ENCODE measurements at places on chromosomes 11 and 22.

DNA sequence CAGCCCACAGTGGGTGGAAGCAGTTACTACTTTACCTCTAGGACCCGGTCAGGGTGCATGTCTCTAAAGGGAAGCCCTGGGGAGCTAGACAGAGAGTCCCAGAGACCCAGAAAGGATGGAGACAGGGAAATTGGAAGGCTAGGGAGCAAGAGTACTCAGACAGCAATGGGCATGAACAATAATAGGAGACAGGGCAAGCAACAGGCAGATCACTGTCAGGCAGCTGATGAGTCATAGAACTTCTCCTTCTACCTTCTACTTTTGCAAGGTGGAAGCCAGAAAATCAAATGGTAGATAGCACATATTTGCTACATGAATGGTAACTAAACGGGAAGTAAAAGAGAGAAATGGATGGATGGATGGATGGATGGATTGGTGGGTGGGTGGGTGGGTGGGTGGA is 19.6 kb downstream of the CD5 start:
- DNase-seq = no peak

DNA sequence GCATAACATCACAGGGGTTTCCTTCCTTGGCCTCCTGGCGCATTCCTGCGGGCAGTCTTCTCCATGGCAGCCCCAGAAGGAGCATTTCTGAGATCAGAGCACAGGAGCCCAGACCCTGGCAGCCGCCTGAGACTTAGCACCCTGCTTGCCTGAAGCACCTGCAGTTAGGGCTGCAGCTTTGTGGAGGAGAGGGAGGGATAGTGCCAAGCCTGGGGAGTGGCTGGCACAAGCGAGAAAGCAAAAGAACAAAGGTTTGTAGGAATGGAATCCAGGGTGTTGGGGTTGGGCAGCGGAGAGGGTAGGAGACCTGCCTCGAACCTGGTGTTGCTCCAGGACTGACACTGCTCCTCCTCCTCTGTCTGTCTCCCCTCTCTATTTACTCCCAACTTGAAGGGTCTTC is 66.9 kb downstream of the SCN3B start:
- no peak for DNase-seq

DNA sequence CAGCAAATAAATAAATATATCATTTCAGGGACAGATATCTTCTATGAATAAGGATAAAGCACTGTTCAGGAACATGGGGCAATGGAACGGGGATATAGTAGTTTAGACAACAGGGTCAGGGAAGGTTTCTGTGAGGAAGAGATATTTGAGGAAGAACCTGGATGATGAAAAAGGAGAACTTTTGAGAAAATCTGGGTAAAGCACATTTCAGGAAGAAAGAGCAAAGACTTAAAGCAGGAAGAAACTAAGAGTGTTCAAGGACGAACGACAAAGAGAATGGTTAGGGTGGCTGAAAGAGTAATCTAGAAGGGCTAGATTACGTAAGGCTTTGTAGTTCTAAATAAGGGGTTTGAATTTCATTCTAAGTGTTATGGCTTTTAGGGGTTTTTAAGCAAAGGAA is 12.7 kb downstream of the DDI1 start:
- no peak for DNase-seq

- no peak for DNase-seq
These were observed 15.6 kb downstream of the PANX1 start for GRCh38 chr11:94144216-94144615.

DNA sequence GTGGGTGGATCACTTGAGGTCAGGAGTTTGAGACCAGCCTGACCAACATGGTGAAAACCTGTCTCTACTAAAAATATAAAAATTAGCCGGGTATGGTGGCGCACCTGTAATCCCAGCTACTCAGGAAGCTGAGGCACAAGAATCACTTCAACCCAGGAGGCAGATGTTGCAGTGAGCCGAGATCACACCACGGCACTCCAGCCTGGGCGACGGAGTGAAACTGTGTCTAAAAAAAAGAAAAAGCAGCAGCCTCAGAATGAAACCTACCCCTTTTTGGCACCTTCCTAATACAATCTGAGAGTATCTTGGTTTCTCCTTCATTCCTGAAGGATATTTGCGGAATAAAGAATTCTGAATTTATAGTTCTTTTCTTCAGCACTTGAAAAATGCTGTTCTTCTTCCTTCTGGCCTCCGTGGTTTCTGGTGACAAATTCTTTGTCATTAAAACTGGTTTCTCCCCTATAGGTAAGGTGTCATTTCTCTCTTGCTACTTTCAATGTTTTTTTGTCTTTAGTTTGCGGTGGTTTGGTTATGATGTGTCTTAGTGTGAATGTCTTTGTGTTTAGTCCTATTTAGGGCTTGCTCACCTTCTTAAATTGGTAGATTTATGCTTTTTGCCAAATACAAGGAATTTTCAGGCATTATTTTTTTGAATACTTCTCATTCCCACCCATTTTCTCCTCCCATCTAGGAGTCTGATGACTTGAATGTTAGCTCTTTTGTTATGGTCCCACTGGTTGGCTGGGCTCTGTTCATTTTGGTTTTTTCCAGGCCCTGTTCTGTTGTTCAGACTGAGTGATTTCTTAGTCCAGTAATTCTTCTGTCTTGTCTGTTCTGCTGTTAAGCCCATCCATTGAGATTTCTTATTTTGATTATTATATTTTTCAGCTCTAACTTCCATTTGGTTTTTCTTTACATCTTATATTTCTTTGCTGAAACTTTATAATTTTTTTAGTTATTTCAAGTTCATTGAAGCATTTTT is 15.4 kb downstream of the ASRGL1 start:
- DNase-seq = no peak

DNA sequence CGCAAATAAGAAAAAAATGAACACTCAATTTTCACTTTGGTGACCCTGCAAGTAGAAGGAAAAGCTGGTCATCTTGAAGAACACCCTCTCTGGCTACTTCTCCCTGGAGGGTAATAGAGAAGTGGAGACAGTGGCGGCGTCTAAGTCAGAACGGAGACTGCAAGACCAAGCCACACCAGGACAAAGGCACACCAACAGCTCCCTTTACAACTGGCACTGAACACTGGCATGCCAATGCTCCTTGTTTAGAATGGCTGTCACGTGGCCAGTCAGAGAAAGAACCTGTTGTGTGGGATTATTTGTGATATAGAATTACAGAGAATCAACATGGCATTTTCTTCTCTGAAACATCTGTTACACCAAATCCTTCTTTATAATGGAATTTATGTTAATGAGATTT is 61.3 kb upstream of the YPEL1 start:
- DNase-seq = no peak

DNA sequence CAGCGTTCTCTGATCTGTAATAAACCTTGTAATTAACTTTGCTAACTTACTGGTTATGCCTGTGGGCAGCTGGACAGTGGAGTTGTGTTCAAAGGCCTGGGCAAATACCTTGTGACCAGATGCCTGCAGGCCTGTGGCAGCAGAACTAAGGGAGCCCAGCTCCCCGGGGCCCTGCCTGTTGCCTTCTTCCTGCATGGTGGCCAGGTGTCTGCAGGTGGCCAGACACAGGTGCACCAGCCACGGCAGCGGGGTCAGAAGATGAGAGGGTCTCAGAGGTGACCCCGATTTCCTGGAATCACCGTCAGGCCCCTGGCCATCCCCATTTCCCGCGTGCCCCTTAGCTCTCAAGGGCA is 127.2 kb downstream of the OSBP2 start:
- no peak for DNase-seq

GRCh38 chr11:115238791-115239190 is 265.4 kb downstream of the CADM1 start:
- no peak for DNase-seq

DNA sequence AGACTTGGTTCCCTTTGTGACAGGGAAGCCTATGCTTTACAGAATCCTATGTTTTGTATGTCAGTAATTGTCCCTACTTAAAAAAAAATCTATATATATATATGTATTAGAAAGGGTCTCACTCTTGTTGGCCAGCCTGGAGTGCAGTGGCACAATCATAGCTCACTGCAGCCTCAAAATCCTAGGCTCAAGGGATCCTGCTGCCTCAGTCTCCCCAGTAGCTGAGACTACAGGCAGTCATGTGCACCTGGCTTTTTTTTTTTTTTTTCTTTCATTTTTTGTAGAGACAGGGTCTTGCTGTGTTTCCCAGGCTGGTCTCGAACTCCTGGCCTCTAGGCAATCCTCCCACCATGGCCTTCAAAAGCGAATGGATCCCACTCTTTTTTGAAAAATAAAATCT is 2.1 kb upstream of the NEAT1 start:
- DNase-seq = no peak

DNA sequence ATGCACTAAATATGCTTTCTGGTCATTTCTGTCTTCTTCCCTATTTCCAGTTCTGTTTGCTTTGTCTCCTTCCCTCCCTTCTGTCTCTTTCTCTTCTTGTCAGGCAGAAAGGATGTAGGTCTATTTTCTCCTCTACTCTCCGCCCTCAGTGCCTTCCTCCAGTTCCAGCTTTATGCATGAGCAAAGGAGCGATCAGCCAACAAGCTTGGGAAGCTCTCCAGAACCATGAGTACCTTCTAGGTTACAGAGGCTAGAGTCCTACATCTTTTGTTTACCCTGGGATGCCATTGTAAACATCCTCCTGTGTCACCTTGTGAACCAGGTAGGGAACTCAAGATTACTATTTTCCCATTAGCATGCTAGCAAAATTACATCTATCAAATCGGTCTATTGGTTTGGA is 7.9 kb upstream of the SPON1 start:
- DNase-seq = no peak

DNA sequence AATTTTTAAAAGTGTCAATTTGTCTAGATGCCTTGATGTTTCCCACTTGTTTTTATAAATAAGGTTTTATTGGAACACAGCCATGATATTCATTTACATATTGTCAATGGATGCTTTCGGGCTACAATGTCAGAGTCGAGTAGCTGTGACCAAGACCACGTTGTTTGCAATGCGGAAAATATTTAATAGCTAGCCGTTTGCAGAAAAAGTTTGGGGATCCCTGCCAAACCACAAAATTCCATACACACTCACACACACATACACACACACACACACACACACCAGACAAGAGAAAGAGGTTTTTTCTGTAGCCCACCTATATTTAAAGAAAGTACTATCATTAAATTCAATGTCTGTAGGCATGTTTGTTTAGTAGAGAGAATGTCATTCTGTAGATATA is 58.3 kb downstream of the TYR start:
- no peak for DNase-seq

GRCh38 chr22:18130018-18130417 is 19.4 kb downstream of the TUBA8 start:
- DNase-seq = no peak

DNA sequence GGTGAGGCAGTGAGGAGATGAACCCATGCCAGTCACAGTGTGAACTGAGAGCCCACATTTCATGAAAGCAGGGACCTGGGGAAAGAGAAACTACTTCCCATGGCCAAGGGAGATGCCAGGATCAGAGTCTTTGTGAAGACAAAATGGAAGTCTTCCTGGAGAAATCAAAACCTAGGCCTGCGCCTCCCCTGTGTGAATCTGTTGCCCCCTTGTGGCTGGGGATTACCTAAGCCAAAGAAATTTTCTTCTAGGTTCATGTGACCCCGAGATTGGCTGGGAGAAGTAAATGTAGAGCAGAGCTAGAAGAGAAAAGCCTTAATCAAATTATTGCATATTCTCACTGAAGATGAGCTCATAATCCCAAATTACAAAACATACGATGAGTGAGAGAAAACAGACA is 1075.3 kb downstream of the TBC1D22A start:
- no peak for DNase-seq

DNA sequence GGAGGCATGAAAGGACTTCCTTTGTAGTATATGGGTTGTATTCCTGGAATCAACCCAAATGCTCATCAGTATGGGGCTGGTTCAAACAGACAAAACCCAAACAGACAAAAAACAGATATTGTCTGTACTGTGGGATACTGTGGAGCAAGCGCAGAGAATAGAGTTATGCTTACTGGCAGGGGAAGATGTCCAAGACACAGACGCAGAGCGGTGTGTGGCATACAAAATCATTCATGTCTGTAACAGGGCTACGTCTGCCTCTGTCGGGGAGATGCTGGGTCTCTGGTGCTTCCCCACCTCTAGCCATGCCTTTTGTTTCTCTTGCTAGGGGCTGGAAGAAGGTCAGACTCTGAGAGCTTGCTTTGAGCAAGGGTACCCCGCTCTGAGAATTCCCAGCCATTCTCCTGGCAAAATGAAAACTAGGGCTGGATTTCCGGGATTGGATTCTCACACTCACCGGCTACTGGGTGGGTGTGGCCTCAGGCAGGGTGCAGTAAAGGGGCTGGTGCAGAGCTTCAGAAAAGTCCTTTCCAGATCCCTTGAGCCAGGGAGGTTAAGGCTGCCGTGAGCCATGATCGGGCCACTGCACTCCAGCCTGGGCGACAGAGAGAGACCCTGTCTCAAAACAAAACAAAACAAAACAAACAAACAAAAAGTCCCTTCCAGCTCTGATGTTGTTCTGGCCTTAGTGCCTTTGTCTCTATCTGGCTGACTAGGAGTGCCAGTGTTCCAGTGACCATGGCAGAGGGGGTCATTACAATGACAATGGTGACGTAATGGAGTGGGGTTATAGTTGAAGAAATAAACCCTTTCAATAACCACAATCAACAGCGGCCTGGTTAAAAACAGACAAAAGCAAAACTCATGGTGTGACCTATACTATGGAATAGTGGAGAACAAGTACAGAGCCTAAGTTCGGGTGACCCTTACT is 2.9 kb upstream of the ABCC8 start:
- no peak for DNase-seq

- DNase-seq = no peak
These were observed 5.3 kb downstream of the CD44 start for GRCh38 chr11:35144136-35144741.

DNA sequence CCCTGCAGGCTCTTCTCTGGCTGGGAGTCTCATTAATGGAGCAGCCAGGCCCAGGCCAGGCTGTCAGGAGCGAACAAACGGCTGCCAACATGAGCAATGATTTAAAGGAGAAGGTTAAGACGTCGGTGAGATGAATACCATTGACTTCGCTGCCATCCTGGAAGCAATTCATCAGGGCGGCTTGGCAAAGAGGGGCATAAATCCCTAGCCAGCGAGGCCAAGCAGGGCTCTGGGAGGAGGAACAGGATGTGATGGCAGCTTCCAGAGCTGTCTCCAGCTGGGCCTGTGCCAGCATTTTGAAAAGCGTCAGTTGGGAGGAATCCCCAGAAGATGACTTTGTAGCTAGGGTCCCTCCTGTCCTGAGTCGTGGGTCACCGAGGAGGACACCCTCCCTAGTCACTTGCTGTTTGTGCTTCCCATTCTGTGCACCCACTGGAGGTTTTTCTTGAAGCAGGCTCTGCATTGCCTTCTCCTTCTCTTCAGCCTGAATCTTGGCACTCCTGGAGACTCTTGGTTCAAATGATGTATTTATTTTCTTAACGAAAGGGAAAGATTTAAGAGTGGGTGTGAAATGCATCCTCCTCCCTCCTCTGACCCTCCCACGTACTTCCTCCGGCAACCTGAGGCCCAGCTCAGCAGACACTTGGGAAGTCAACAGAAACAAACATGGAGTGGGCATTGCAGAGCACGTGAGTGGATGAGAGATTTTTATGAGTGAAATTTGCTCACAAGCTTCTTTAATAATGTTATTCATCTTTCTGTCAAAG is 476.3 kb upstream of the CADM1 start:
- no peak for DNase-seq

- no peak for DNase-seq
These were observed 5.8 kb downstream of the SLC1A2 start for GRCh38 chr11:35413598-35413997.

- no peak for DNase-seq
These were observed 38.5 kb upstream of the GRK2 start for GRCh38 chr11:67227726-67228125.

- no peak for DNase-seq
These were observed 4.5 kb downstream of the CD81 start for GRCh38 chr11:2381494-2382128.
